Omental fat pad (tissue), 4 donors: ENCODE measurements at places on chromosomes 11 and 22. TPM values are rescaled to one million over a fixed set of nuclear protein-coding genes. Genes with fewer than 3 reads are reported as not detected.

HBB gene
- total RNA-seq, result 253 TPM

SAA4 gene
- total RNA-seq, result 3.2 TPM

RIBC2 gene
- not detected for total RNA-seq

FLRT1 gene
- total RNA-seq, result not detected

SLC7A4 gene
- total RNA-seq, result 4.6 TPM

RHOG gene
- 53.2 TPM for total RNA-seq

BAD gene
- 47.9 TPM for total RNA-seq

- no peak for DNase-seq
These were observed 65.3 kb upstream of the CLTCL1 start for GRCh38 chr22:19356708-19357269.

- DNase-seq, result no peak
These were observed 190.6 kb downstream of the GUCY1A2 start for GRCh38 chr11:106827687-106828086.

- DNase-seq, result no peak
These were observed 53.8 kb downstream of the PAX6 start for GRCh38 chr11:31757260-31757835.

- DNase-seq, result no peak
These were observed 1.7 kb downstream of the TKFC start for GRCh38 chr11:61334434-61335354.

- no peak for DNase-seq
These were observed 59.1 kb upstream of the POU2AF2 start for GRCh38 chr11:111186308-111186915.

GRCh38 chr11:8808226-8808585, 102.8 kb upstream of the AKIP1 start:
- DNase-seq, result no peak

- DNase-seq, result no peak
These were observed 1.4 kb upstream of the STIM1 start for GRCh38 chr11:3853899-3854659.

- DNase-seq, result no peak
These were observed 48.6 kb upstream of the PARVG start for GRCh38 chr22:44131989-44132685.

- DNase-seq, result no peak
These were observed 8.3 kb upstream of the DLAT start for GRCh38 chr11:112016765-112017376.
